ENCODE measurements at places on chromosomes 16 and 17. TPM values are rescaled to one million over a fixed set of nuclear protein-coding genes. Genes with fewer than 3 reads are reported as not detected.

Gene CMTM2
- not detected for total RNA-seq

Gene GSG1L
- total RNA-seq: not detected

Gene GAS2L2
- 0.52 TPM for total RNA-seq

Gene DHRS13
- total RNA-seq: 17.6 TPM

Gene CA5A
- not detected for total RNA-seq

Gene TMEM100
- total RNA-seq: not detected

Gene VWA3A
- total RNA-seq: not detected

Gene EDC4
- 107 TPM for total RNA-seq

Gene TBC1D3
- not detected for total RNA-seq

Gene UBE2O
- 22.4 TPM for total RNA-seq

Gene ARL5C
- total RNA-seq: not detected

Gene C16orf92
- total RNA-seq: not detected

Gene ADAD2
- total RNA-seq: not detected

Gene FOXF1
- not detected for total RNA-seq

Gene WSCD1
- total RNA-seq: not detected

Gene MVP
- 185 TPM for total RNA-seq

Gene ZP2
- not detected for total RNA-seq

Gene MPV17L
- total RNA-seq: not detected

Gene RNF43
- 113 TPM for total RNA-seq

Gene CETP
- total RNA-seq: not detected

Gene ZNF624
- total RNA-seq: 0.47 TPM

Gene CTRB1
- not detected for total RNA-seq

Gene SLC12A3
- not detected for total RNA-seq

Gene SMIM5
- 16.4 TPM for total RNA-seq

Gene IRF8
- total RNA-seq: 0.23 TPM

Gene SKAP1
- total RNA-seq: 4.3 TPM

Gene KRTAP3-2
- not detected for total RNA-seq

Gene CRHR1
- total RNA-seq: not detected

Gene KCNH4
- total RNA-seq: not detected

Gene JUP
- total RNA-seq: 498 TPM

Gene FN3K
- 0.97 TPM for total RNA-seq

Gene TRPV2
- total RNA-seq: not detected

Gene CD300E
- not detected for total RNA-seq

Gene BICDL2
- total RNA-seq: 40.5 TPM

Gene GPR142
- total RNA-seq: 1.3 TPM

Gene BEAN1
- not detected for total RNA-seq

Gene C17orf113
- total RNA-seq: 3.7 TPM

Gene CPPED1
- not detected for total RNA-seq

Gene TBC1D3H
- total RNA-seq: not detected

Gene PIRT
- total RNA-seq: not detected

Gene ZDHHC1
- 24.4 TPM for total RNA-seq

Gene ASPHD1
- 19.5 TPM for total RNA-seq

Gene CLEC10A
- not detected for total RNA-seq

Gene FBXL16
- 0.29 TPM for total RNA-seq

Gene SIAH1
- 24.8 TPM for total RNA-seq

Measured in HT-29 (cell line).